ENCODE measurements at places on chromosomes 1 and 21.

- no peak for DNase-seq
These were observed 81.0 kb upstream of the IVNS1ABP start for GRCh38 chr1:185398022-185398421.

DNA sequence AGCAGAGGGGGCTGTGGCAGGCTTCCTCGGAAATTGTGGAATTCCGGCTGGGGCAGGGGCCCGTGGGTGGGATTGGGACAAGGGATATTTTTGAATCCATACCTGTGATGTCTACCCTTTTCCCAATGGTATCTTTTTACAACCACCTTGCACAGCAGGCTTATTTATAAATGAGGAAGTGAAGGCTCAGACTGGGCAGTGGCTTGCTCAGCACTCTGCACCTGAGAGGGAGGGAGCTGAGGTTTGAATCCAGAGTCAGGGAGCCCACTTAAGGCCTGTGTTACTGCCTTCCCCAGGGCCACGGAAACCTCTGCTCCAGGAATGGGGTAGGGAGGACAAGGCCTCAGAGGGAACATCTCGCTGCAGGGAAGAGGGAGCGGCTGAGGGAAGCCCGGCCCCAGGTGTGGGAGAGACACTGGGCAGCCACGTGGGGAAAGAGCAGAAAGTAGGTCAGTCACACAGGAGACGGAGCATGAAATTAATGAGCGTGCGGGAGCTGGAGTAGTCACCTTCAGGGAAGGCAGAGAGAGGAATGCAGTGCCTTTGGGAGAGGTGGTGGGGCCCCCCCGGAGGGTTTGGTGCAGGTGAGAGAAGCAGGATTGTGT, 35.4 kb upstream of the SCMH1 start:
- DNase-seq = no peak

DNA sequence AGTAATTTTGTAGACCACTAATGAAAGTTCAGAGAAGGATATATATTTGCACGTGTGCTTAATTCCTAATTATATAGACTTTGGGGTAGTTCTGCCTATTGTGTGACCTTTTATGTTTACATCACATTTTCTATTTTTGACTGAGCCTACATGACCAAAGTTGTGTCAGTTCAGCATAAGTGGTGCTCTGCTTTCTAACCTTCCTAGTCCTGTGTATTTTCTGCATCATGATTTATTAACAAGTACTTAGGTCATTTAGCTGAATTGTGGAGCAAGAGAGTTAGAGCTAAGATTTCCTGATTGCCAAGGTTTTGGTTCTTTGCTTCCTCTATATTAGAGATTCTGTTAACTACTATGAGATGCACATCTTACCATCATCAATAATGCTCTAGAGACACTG, 176.0 kb downstream of the C1orf21 start:
- DNase-seq = no peak

GRCh38 chr21:28247454-28248020, 745.1 kb downstream of the LTN1 start:
- DNase-seq = no peak

DNA sequence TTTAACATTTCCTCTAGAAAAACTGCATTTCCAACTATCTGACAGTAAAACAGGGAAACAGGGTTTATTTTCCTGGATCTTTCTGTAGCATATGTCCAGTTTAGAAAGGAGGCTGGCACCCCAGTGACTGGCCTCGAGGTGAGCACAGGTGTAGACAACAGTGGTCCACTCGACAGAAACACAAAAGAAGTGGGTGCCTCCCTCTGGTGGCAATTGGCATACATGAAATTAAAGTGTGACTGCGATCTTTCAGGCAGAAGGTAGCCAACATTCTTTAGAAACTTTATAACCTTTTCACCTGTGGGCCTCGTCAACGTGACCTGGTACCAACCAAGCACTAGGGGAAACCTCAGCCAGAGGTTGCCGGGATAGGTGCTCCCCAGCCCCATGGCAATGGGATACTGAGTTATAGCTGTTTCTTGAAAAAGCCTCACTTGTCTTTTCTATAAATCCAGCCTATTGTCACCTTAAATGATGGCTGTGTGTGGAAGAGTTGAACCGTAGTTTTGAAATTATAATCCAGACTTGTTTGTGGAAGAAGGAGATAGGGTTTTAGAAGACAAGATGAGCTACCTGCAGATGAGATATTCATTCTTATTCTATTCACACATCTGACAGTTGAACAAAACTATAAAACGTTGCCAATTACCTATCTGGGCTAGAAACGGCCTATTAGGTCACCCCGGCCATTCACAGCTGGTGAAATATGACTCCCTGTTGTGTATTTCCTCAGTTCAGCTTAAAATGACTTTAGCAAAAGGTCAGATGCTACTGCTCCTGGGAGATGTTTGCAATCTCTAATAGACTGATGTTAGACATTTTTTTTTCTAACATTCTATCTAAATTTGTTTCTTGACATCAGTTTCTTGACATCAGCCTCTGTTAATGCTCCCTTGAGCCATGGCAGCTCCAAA, 44.3 kb downstream of the PCP4 start:
- DNase-seq = no peak

- DNase-seq = no peak
These were observed 156.2 kb downstream of the RHOU start for GRCh38 chr1:228891272-228892034.

DNA sequence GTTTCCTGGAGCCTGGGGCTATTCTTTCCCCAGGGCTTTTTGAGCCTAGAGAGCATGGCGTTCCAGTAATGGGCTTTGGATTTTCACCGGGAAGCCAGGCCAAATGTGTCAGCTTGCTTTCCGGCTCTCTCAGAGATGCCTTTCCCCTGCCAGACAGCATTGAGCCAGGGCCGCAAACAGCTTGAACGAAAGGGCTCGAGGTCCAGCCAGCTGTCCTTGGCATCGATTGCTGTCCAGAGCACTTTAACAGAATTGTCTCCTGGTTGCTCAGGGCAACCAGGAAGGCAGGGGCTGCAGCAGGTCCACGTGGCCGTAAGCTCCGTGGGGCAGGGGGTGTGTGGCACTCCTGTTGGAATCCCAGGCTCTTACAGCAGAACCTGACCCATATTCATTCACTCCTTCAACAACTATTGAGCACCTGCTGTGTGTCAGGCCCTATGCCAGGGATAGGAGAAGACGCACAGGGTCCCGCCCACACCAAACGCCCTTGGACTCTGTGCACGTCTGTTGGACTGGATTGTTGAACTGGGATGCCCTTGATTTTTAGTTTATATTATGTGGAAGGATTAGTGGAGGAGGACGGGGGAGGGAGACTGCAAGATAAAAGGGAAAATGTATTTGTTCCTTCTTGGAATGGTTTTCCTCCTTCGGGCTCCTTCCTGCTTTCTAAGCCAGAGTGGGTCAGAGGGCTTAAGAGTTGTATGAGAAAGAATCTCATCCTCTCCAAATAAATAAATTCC, 38.7 kb upstream of the EFHD2 start:
- DNase-seq = no peak

DNA sequence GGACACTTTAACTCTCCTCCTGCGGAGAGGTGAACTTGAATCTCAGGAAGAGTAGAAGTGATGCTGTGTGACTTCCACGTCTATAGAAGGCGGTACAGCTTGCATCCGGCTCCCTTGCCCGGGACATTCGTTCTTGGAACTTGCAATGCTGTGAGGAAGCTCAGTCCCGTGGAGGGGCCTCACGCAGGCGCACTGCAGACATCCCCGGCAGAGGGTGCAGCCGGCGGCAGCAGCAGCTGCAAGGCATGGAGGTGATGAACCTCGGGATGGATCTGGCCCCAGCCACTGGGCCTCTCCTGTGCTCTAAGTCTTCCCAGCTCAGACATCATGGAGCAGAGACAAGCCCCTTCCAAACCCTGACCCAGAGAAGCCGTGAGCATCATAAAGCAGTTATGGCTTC, 61.8 kb upstream of the SOD1 start:
- DNase-seq = no peak

- DNase-seq = no peak
These were observed 8.1 kb downstream of the SNX7 start for GRCh38 chr1:98669355-98670296.

GRCh38 chr1:94852788-94853187, 32.6 kb downstream of the SLC44A3 start:
- DNase-seq = no peak

- DNase-seq = no peak
These were observed 589.9 kb downstream of the ADGRL2 start for GRCh38 chr1:82390627-82391026.

GRCh38 chr1:85397490-85398032, 67.4 kb downstream of the DDAH1 start:
- DNase-seq = no peak

GRCh38 chr1:197173571-197174507, 27.4 kb upstream of the ASPM start:
- DNase-seq = no peak

DNA sequence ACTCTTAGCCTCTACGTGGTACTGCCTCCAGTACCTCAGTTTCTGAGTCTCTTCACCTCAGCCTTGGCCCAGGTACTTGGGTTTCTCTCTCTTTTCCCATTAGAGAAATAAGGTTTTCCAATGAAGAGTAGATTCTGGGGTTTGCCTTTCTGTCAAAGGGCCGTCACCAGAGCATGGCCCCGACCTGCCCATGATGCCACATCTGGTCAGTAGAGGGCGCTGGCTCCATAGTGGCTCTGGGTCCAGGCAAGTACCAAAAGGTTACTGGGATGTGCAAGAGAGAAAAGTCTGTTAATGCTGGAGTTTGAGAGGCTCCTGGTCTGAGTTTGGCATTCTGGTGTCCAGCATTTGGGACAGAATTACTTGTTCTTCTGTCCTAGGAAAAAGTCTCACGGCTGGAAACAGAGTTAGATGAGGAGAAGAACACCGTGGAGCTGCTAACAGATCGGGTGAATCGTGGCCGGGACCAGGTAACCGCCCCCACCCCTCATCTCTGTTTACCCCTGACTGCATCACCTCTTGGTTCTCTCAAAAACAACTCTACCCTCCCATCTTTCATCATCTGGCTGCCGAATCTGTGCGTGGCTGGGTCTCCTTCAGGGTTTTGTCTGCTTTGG, 5.3 kb upstream of the TUFT1 start:
- peak; percentile 67 for DNase-seq

GRCh38 chr1:204041232-204041767, 31.6 kb upstream of the SOX13 start:
- no peak for DNase-seq

- DNase-seq = no peak
These were observed 205.4 kb downstream of the NFIA start for GRCh38 chr1:61287734-61288133.

GRCh38 chr1:180462102-180462501, 40.3 kb downstream of the ACBD6 start:
- DNase-seq = no peak

GRCh38 chr1:15485636-15486035, 9.7 kb downstream of the CELA2B start:
- DNase-seq = no peak

GRCh38 chr21:17782051-17782450, 37.1 kb downstream of the C21orf91 start:
- DNase-seq = no peak

DNA sequence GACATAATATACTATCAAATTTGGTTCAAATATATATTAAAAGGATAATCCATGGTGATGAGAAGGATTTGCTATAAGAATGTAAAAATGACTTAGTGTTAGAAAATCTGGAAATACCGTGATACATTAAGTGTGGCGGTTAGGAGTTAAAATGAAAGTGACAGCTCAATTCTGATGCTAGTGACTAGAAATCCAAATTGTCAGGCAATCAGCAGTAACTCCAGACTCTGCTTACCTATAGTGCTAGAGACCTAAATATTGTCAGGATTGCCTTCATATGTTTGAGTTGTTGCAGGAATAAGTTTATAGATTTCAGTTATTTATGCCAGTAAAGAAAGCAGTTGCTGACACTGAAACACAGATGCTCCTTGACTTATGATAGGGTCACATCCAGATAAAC, 737.4 kb downstream of the MRPL39 start:
- no peak for DNase-seq

DNA sequence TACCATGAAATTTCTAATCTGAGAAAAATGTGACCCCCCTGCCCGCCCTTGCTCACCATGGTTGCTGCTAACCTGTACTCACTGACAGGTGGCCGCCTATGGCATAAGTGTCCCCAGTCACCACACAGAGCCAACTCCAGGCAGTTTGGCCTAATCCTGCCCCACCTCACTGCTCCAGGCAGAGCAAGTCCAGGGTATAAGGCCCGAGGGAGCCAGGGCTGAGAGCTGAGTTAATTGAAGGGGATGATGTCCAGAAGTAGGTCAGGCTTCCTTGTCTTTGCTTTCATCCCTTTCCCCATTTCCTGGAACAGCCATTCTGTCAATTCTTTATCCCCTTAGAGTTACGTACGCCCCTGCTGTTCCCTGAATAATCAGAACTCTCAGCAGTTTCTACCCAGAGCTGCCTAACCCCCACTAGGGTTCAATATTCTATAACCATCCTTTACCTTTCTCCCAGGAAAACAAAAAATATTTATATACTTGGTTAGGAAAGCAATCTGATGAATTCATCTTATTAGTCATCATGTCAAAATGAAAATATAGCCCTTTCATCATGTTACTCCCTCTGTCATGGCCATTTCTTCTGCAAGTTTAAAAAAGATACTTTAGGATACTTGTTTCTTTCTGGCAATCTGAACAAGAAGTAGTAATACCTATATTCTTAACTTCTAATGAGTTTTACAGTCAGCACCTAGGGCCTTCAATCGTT, 29.4 kb upstream of the CD101 start:
- no peak for DNase-seq

- no peak for DNase-seq
These were observed 25.7 kb upstream of the PDE9A start for GRCh38 chr21:42627527-42628289.

DNA sequence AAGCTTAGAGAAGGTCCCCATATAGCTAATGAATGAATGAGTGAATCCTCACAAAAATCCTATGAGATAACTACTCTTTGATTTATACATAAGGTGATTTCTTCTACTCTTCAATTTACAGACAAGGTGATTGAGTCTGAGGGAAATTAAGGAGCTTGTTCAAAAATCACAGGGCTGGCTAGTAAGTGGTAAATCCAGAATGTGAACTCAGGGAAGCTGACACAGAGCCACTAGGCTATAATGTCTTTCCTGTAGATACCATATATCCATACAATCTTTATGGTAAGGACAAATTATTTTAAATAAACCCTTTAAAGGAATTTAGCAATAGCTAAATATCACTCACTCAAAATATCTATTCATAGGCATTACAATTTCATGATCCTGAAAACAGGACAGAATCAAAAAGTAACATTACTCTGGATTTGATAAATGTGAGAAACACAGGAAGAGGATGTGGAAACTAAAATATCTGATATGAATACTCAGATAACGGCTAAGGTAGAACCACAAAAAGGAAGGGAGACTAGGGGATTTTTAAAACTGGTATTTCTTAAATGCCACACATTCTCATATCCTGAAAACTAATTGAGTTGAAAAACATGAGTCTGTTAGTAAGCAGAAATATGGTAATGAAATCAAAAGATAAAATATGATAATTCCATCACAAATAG, 108.2 kb downstream of the NBPF12 start:
- no peak for DNase-seq
